Non-pigmented ciliary epithelial cell (primary cell): ENCODE measurements at places on chromosomes 5 and 9.

GRCh38 chr9:134752471-134753168, 111.0 kb downstream of the COL5A1 start:
- no peak for DNase-seq

GRCh38 chr5:145697251-145697990, 137.7 kb downstream of the PRELID2 start:
- peak; percentile 18 for DNase-seq

DNA sequence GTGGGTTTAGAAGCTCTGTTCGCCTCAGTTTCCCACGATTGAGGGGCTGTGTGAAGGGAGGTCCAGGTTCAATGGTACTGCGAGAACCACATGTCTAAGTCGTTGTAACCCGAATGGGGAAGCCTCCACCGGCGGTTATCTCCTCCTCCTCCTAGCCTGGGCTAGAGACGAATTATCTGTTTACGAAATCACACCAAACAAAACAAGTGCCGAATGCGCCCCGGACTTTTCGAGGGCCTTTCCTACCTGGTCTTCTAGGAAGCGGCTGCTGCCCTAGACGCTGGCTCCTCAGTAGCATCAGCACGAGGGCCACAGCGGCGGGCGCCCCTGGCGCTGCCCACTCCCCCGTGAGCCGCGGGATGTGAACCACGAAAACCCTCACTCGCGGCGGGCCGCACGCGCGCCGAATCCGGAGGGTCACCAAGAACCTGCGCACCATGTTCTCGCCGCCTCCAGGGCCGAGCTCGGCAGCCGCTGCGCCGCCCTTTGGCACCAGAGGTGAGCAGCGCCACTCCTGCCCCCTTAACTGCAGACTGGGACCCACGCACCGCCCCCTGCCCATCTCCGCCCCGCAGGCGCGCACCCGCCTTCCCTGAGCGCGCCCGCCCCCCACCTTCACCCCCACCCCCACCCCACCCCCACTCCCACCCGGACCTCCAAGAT, at the start of gene CDKN2A:
CDKN2A (minus strand) TSS at position 500 of the 663 bp plus-strand sequence.
- no peak for DNase-seq

GRCh38 chr5:120624021-120624563, 160.0 kb downstream of the PRR16 start:
- no peak for DNase-seq

DNA sequence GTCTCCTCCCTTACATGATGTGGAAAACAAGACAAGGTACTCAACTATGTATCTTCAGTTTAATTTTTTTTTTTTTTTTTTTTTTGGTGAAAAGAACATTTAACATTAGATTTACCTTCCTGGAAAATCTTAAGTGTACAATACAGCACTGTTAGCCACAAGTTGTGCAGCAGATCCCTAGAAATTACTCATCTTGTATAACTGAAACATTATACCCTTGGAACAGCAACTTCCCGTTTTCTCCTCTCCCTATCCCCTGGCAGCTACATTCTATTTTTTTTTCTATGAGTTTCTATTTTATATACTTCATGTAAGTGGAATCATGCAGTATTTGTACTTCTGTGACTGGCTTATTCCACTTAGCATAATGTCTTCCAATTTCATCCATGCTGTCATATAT, 421.9 kb upstream of the FTMT start:
- no peak for DNase-seq

DNA sequence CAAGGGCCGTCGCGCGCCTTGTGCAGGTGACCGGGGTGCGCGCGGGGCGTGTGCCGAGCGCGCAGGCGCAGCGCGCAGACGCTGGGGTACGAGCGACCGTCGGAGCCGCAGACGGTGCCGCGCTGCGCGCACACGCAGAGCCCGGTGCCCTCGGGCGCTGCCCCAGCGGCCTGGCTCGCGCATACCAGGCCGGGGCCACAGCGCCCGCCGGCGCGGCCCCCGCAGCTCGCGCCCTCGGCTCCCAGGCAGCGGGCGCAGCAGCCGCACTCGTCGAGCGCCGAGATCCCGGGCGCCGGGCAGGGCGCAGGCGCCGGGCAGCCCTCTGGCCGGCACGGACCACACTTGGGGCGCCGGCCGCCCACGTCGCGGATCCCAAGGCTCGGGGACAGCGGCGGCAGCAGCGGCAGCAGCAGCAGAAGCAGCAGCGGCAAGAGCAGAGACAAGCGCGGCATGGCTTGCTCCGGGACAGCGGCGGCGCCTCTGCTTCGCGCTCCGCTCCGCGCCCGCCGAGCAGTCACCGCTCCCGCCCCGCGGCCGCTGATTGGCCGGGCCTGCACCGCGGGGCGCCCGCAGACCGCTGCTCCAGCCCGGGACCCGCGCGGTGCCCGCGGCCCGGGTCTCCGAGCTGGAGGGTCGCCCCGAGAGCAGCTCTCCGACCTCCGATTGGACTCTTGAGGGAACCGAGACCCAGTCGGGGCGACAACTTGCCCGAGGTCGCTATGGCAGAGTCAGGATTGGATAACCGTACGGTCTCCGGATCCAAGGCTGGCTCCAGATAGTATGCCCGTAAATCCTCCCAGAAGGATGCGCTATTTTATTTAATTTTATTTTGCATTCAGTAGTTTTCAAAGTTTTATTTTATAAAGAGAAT, at the start of gene IGFBPL1:
IGFBPL1 (minus strand) TSS at position 482 of the 871 bp plus-strand sequence; CDS start at position 452, 30 bp downstream.
- DNase-seq: no peak

DNA sequence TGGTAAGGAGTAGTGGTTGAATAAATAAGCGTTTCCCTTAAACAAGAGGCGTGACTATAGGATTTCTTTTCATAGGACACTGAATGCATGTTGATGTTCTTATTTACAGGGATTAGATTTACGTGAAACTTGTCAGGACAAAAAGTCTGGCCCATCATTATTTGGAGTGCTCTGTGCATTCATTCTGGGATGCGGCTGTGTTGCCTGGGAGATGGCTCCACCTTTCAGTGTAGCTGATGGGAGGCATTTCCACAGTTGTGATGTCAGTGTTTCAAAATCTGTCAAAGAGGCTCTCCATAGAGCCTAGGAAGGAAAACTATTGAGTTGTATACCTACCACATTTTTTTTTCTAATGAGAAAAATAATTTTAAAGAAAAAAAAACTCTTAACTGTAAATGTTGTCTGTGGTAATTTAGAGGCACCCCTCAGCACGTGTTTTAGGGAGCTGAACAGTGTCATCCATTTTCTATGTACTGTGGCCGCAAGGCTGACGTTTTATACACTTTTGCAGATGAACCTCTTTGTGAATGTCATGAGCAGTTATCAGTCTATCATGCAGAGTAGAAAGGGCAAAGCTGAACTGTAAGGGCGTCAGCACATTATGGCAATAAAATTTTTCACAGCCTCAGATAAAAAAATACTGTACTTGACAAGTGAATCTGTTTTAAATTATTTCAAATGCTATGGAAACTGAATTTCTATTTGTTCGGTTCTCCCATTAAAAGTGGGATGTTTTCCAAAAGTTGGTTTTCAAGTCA, 202.7 kb downstream of the PBX3 start:
- DNase-seq: no peak

DNA sequence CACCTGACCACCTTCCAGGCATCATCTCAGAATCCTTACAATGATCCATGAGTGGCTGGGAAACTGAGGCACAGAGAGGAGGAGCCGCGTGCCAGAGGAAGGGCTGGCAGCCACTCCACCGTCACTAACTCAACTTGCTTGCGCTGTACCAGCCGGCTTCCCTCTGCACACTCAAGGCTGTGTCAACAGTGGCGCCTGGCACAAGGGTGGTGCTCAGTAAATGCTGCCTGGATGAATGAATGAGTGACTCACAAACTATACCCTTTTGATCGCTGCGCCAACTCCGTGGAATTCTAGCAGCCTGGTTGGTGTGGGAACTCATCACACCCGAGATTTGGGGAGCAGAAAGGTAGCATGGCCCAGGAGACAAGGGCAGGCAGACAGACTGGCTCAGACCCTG, 21.9 kb downstream of the PRRX2 start:
- no peak for DNase-seq
